ENCODE measurements at places on chromosomes 16 and 17.

- no peak for DNase-seq
Observed at GRCh38 chr17:66474806-66475497, 172.5 kb downstream of the PRKCA start.

GRCh38 chr16:68823401-68824135, 19.8 kb upstream of the TANGO6 start:
- DNase-seq = peak; percentile 18

DNA sequence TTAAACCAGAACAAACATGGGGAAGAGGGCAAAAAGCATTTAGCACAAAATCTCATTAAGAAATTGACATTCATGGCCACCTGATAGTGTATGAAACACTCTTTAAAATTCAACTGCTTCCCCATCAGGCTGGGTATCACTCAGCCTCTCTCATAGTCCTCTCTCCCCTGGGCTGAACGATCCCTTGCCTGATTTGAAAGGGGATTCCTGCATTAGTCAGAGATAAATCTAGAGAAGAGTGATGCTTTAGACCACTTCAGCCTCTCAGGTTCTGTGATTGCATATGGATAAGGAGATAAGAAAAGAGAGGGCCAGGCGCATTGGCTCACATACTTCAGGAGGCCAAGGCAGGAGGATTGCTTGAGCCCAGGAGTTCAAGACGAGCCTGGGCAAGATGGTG, 280.0 kb downstream of the SOX9 start:
- DNase-seq = no peak

- no peak for DNase-seq
Observed at GRCh38 chr16:71746442-71747046, 22.0 kb upstream of the PHLPP2 start.

GRCh38 chr17:50561746-50562141, 1.2 kb downstream of the CACNA1G start:
- no peak for DNase-seq

- DNase-seq = no peak
Observed at GRCh38 chr16:49884033-49885015, 28.4 kb upstream of the ZNF423 start.

DNA sequence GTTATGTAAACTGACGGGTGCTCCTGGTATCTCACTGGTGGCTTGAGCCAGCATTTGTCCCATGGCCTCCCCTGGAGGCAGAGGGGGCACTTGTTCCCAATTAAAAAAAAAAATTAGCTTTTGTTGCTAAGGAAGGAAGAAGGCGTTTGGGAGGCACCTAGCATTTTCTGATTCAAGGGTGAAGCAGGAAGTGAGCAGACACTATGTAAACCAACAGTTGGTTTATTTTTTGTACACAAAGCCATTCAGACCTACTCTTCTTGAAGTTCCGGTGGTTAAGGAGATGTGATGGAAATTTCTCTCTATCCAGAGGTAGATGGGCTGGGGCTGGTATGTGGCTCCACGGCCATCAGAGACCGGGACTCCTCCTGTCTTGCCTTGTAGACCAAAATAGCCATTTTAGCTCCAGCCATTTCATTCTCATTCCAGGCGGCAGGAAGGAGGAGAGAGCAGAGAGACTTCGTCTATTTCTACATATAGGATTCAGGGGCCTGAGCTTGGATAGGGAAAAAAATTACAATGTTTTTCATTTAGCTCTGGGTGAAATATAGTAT, 103.0 kb downstream of the SNX29 start:
- DNase-seq = no peak

DNA sequence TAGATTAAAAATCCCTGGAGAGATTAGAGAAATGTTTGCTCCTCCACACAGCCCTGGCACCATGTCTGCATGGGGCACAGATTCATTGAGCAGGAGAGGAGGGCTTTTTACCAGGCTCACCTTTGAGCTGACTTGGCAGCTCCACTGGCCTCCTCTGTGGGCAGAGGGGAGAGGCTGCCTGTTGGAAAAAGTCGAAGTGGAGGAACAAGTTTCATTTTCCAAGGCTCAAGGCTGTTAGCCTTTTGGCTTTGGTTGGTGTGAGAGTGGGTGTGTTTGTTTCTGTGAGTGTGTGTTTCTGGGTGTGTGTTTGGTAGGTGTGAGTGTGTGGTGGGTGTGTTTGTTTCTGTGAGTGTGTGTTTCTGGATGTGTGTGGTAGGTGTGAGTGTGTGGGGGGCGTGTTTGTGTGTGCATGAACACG, 5.6 kb downstream of the TMEM238L start:
- DNase-seq = peak; percentile 40

GRCh38 chr16:71426069-71426879, 15.6 kb downstream of the TLE7 start:
- no peak for DNase-seq

GRCh38 chr16:69522732-69523404, 42.9 kb upstream of the NFAT5 start:
- no peak for DNase-seq

DNA sequence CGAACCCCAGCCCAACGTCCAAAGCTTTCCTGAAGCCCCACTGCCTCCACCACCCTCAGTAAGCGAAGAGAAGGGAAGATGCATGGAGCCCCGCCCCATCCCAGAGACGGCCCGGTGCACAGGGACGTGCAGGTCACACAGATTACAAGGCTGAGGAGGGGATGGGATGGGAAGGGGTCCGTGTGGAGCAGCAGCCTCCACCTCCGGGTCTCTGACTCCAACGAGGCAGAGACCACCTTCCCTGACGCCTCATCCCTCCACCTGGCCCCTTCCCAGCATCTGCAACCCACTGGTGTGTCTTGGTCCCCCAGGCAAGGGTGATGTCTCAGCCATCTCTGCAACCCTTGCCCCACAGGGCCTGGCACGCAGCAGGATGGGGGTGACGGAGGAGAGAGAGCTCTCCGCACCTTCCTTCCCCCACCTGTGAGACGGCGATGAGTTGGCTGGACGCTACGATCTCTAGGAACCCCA, 58.5 kb downstream of the TBC1D16 start:
- no peak for DNase-seq

DNA sequence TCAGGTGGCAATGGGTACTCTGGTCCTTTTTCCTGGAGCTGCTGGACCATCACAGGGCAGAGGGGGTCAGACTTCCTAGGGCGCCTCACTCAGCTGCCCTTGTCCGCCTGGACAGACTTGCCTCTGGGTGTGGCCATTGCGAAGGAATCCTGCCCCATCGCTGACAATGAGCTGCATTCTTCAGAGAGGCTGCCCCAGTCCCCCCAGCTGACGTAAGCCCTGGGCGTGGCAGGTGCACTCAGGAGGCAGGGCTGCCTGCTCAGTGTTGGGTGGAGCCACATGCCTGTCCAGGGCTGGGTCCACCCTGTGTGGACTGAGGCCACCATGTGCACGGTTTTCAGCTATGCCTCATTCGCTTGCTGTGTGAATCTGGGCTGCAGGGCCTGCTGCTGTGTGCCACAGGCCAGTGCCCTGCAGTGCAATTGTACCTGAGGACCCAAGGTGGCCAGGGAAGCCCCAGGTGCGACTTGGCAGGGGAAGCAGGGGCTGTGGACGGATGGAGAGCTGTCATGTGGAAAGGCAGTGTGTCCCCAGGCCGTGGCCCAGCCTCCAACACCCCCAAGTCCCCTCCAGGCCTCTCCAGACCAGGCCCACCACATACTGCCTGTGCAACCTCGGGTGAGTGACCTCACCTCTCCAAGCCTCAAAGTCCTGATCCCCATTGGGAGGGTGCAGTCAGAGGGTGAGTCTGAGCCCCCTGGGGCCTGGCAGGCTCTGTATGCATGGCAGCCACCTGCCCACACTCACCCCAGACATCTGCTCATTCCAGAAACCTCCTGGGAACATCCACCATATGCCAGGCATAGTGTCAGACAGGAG, 14.0 kb upstream of the MPRIP start:
- DNase-seq = peak; percentile 97

GRCh38 chr17:15185625-15185991, 79.5 kb downstream of the PMP22 start:
- no peak for DNase-seq

- no peak for DNase-seq
Observed at GRCh38 chr17:78401246-78401645, 22.8 kb downstream of the PGS1 start.

DNA sequence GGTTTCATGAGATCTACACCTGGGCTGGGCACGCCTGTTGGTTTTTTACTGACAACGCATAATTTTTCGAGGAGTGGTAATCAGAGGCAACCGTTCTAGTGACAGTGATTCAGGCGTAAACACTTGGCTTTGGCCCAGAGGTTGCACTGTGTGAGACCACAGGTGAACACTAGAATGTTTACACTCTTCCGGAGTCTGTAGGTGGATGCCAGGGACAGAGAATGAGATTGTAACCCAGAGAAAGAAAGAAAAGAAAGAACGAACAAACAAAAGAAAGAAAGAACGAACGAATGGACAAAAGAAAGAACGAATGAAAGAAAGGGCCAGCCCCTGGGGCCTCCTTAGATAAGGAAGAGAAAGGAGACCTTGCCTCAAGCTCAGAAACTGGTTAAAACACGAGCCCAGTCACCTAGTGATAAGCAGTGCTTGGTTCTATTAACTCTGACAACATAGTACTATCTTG, 113.2 kb downstream of the PRKCB start:
- DNase-seq = no peak

DNA sequence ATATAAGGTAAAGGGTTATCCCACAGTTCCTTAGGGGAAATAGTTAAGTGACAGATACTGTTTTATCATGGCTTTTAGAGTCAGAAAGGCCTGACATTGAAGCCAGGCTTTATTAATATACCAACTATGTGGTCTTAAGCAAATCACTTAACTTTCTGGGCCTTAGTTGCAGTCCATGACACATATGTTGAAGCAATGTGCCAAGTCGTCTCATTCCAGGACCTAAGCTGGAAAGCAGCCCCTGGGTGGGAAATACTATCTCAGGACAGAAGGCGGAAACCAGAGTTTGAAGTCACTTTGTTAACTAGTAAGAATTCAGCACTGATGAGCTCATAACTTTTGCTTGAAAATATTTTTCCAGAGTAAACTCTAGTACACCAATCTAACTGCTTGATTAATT, 80.0 kb downstream of the USP32 start:
- no peak for DNase-seq

DNA sequence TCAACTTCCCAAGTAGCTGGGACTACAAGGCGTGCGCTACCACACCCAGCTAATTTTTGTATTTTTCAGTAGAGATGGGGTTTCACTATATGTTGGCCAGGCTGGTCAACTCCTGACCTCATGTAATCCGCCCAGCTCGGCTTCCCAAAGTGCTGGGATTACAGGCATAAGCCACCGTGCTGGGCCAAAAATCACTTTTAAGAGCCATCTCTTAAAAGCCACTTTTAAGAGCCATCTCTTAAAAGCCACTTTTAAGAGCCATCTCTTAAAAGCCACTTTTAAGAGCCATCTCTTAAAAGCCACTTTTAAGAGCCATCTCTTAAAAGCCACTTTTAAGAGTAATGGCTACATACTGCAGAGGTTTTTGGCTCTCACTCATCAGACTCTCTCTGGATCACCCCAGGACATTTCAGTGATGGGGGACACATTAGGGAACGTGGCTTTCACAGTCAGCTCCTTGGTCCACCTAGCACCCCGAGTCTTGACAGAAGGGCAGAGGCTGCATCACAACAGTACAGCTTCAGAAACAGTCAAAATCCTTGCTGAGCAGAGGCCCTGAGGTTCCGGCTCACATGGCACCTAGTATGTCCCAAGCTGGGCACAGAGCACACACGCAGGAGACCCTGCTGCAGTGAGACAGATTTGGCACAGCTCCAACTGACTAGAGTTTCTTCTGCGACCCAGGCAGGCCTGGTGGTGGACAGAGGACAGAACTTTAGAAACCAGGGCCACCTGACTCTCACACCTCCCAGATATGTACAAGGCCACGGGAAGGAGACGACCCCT, 23.6 kb downstream of the RANBP10 start:
- DNase-seq = peak; percentile 9

DNA sequence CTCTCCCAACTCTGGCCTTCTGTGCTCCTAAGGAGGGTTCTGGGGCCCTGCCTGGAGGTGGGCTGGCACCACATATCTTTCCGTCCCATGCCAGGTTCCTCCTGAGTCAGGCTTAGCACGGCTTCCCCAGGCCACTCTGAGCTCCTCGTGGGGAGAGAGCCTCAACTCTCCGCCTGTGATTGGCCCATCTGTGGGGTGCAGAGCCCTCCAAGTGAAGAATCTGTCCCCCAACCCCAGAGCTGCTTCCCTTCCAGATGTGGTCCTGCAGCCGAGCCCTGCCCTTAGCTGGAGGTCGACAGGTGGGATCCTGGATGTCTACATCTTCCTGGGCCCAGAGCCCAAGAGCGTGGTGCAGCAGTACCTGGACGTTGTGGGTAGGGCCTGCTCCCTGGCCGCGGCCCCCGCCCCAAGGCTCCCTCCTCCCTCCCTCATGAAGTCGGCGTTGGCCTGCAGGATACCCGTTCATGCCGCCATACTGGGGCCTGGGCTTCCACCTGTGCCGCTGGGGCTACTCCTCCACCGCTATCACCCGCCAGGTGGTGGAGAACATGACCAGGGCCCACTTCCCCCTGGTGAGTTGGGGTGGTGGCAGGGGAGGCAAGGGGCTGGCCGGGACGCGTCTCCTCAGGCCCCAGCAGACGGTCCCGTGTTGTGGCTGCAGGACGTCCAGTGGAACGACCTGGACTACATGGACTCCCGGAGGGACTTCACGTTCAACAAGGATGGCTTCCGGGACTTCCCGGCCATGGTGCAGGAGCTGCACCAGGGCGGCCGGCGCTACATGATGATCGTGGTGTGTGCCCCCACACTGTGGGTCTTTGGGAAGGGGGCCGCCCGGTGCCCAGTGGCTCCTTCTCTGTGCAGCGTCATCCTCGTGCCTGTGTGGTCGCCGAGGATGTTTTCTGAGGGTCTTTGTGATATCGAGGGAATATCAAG, 6.9 kb downstream of the GAA start:
- DNase-seq = no peak

DNA sequence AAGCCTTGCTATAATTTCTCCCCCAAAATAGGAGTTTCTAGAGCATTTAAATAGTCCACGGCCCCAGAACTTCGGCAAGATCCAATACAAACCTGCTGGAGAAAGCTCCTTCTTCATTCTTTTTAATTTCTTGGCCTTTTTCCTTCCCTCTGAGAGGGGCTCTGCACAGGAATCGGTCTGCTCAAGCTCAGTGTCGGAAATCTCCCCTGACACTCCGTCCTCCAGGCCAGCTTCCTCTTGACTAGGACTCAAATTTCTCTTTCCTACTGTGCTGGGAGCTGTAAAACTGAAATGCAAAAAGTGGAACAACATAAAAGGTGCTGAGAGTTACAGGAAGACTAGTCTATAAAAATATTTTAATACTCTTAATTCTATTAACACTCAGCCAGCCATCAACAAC, 183.3 kb downstream of the PARN start:
- DNase-seq = peak; percentile 16

DNA sequence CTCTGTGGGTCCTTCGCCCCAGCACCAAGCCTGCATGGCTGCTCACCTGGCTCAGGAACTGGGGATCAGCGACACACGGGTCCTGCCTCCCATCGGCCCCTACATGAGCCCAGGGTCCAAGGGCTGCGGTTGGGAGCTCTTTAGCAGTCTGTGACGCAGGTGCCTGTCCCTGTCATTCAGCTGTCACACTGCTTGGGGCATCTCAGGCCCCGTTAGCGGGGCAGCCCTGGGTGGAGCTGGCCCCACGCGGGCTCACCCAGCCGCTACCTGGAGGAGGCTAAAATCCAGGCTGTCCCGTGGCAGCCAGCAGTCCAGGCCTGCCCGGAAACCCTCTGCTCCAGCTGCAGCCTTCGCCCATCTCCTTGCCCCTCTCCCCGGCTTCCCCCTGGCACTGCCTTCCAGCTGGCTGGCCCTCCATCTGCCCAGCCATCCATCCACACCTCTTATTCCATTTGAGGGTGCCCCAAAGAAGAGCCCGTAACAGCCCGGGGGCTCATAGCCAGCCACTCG, 3.3 kb downstream of the GCGR start:
- no peak for DNase-seq

Measured in kidney (tissue), 22 donors.